Stimulated activated CD4-positive, alpha-beta T cell treated with anti-CD3 and anti-CD28 coated beads, Interleukin-1b, Interleukin-23, amount 100 ng/mL, for 1 hour (primary cell): ENCODE measurements at places on chromosomes 3 and 15.

- no peak for DNase-seq
Measured at GRCh38 chr3:128070898-128071591, 18.8 kb downstream of the SEC61A1 start.

DNA sequence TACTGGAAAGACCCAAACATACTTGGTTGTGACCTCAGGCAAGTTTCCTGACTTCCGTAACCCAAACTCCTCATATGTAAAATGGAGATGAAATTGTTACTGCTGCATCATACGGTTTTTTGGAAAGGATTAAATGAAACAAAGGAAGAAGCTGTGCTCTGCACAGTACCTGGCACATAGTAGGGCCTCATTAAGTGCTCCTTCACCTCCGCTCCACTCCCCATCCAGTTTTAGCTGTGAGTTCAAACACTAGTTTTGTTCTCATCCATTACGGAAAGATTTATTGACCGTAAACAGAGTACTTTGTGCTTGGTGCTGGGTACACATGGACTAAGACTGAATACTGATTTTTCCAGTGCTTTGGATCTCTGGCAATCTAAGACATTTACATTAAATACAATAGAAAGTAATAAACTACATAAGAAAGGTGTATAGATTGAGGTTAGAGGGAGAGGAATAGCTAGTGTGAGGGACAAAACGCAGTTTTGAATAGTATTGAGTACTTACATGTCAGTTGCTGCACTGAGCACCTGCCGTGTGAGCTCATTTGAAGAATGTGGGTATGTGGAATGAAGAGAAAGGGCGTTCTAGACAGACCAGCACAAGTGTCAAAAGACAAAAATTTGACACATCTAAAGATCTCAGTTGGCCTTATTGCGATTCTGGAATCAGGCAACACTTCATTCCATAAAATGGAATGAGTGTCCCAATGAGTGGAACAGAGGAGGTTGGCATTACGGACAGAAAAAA lies 594 bp upstream of the ICE2 start:
- DNase-seq: no peak

- no peak for DNase-seq
Measured at GRCh38 chr15:80494351-80494751, 90.2 kb downstream of the ARNT2 start.

DNA sequence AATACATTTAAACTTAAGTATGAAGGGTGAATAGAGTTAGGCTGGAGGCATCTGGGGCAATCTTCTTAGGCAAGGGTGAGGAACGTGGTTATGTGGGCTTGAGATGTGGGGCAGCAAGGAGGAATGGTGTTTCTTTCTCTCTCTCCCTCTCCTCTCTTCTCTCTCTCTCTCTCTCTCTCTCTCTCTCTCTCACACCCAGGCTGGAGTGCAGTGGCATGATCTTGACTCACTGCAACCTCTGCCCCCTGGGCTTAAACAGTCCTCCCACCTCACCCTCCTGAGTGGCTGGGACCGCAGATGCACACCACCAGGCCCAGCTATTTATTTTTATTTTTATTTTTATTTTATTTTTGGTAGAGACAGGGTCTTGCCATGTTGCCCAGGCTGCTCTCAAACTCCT lies 4.0 kb upstream of the MGA start:
- no peak for DNase-seq

GRCh38 chr3:185789891-185790830 lies 34.7 kb downstream of the IGF2BP2 start:
- no peak for DNase-seq
